ENCODE measurements at places on chromosomes 12 and 14.
A peak's percentile ranks its signal among the peaks of the same experiment; 100 is the strongest.

- DNase-seq = no peak
Measured at GRCh38 chr14:50312734-50313054, 570 bp downstream of the DMAC2L start.

DNA sequence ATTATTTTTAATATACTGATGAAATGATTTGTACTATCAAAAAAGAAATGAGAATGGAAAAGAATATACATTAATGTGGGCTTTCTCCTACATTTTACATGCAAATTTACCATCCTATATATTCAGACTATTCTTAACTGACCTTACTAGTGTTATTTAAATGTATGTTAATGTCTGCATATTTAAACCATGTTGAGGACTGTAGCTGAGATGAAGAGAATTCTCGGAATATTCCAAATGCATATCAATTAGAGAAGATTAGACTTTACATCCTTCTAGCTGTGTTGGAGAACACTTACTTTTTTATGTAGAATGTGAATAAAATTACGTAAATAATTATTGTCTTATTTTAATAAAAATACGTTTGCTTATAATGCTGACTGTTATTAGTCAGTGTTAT lies 990.1 kb upstream of the LRFN5 start:
- DNase-seq = no peak

DNA sequence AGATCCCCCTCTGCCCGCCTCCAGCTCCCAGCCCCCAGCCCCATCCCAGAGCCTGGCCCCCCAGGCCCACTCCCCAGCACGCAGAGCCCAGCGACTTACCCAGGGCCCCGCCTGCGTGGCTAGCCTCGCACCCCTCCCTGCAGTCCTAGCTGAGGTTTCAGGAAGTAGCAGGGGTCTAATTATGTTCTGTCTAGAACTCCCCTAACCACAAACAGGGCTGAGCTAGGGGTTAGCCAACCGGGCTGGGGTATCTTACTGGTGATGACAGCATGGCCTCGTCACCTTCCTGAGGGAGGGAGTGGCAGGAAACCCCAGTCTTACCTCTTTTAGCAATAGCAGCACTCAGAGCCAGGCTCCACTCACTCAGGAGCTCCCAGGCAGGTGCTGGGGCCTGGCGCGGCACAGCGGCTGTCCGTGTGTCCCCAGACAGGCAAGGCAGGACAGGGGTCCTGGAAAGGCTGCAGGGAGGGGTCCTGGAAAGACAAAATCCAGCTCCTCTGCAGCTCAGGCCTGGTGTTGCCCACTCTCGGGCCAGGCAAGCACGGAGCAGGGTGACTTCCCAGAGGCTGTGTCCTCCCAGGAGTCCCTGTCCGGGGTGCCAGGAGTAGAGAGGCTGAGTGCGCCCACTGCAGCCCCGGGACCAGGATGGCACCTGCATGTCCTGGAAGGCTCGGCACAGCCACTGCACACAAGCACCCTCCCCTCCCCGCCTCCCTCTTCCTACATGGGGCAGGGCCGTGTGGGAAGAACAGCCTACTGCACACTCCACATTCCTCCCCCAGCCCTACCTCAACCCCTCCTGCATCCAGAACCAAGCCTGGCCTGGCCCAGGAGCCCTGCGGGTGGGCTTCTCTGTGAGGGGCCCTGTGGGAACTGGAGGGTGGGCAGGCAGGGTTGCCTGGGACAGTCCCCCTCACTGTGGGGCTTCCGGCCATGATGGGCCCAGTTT lies at the start of gene GPR132:
GPR132 (minus strand) TSS at position 151 of the 949 bp plus-strand sequence. CDS start 10,010 bp downstream, outside the sequence.
- no peak for DNase-seq

- no peak for DNase-seq
Measured at GRCh38 chr12:69641546-69641945, 30.8 kb upstream of the LRRC10 start.

GRCh38 chr14:23094666-23095195 lies at the start of gene ACIN1:
TSS of gene ACIN1 (minus strand) at chr14:23095136. CDS start at chr14:23095112, 24 bp downstream.
- DNase-seq = no peak

- no peak for DNase-seq
Measured at GRCh38 chr12:62632411-62632918, 165.8 kb downstream of the MON2 start.

GRCh38 chr14:94716976-94717375 lies 52.9 kb downstream of the GSC start:
- no peak for DNase-seq

- DNase-seq = no peak
Measured at GRCh38 chr12:101455685-101456084, 19.5 kb upstream of the SPIC start.

GRCh38 chr12:62998454-62998853 lies 63.5 kb upstream of the PPM1H start:
- no peak for DNase-seq

- DNase-seq = no peak
Measured at GRCh38 chr14:68688872-68689371, 103.9 kb downstream of the ZFP36L1 start.

DNA sequence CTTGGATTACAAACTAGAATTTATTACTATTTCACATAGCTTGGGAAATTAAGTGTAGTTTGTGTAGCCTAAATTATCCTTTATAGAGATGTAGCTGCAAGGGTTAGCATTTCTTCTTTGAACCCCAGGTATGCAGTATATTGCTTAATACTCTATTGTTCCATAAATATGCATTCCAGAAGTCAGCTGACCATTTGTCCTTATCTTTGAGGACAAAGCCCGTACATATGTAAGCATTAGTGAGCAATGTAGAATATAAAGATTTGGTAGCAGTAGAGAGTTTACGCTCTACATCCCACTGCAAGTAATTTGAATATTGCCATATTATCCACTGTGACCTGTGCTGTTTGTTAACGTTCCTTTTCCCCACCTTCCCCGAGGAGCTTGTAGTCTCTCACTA lies 26.9 kb downstream of the PPM1A start:
- no peak for DNase-seq

DNA sequence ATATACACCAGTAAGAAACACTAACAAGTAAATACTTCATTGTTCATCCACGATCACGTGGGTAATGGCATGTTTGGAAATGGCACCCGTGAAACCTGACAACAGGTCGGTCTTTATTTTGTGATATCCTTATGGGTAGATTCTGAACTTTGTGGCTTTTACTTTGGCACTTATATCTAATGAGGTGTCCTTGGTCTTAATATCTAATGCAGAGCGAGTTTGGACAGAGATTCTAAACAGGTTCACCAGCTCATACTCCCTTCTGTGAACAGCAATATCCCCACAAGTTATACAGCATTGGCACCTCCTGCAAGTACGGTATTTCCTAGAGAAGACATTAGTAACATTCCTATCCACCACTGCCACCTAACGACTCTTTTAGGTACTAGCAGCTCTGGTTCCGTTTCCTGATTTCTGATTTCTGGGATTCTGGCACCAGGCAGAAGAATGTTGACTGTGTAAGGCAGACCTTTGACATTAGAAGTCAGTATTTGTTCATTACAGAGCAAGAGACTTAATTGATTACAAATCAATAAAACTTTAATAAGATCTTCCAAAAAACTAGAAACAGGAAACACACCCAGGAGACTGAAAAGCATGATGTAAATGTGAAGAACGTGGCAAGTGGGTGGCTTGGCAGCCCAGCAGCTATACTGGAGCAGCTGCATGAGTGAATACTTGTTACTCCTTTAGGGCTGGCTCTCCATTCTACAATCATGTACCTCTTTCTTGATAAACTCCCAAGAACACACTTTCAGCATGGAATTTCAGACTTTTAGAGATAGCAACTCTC lies 2.5 kb downstream of the ANG start:
- DNase-seq = peak; percentile 44

DNA sequence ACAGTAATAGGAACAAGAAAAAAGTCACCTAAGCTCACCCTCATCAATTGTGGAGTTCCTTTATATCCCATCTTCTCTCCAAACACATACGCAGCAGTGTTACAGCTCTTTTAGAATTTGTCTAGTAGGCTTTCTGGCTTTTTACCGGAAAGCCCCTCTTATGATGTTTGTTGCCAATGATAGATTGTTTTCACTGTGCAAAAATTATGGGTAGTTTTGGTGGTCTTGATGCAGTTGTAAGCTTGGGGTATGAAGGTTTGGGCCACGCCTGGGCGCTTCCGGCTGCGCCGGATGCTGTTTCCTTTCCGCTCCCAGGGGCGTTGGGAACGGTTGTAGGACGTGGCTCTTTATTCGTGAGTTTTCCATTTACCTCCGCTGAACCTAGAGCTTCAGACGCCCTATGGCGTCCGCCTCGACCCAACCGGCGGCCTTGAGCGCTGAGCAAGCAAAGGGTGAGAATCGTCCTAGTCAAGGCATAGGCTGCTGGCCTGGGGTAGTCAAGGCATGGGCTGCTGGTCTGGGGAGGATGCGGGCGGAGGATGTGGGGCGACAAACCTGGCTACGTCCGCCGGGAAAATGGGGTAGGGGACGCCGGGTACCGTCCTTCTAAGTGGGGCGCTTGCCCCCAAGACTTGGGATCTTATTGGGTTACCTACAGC lies at the start of the genes C12orf57 and RNU7-1:
C12orf57 (plus strand) TSS at position 301 of the 659 bp plus-strand sequence; CDS start at position 401, 100 bp downstream.
RNU7-1 (plus strand) TSS at position 95 of the 659 bp plus-strand sequence.
- DNase-seq = peak; percentile 81

- no peak for DNase-seq
Measured at GRCh38 chr14:23694085-23694948, 58.2 kb downstream of the DHRS2 start.

DNA sequence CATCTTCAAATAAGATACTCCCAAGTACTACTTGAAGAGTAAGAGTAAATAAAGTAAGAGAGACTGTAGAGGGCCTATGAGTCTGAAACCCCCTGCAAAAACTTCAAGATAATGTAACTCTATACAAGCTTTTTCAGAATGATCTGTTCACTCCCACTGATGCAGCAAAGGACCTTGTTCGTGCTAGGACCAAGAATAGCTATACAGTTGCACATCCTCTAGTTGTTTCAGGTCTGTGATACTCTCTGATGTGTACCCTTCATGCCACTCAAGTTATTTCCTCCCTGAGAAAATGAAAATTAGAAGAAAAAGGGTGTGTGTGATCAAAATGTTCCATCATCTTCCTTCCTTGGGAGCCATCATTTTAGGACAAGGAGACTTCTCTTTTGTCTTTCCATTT lies 204.4 kb downstream of the ALX1 start:
- no peak for DNase-seq

DNA sequence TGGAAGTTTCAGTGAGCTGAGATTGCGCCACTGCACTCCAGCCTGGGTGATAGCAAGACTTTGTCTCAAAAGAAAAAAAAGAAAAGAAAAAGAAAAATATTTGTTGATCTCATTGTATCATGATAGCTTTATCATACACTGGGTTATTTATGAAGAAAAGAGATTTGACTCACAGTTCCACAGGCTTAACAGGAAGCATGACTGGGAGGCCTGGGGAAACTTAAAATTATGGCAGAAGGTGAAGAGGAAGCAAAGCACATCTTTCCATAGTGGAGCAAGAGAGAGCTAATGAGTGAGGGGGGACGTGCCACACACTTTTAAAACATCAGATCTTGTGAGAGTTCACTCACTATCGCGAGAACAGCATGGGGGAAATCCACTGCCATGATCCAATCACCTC lies 72.7 kb upstream of the FUT8 start:
- no peak for DNase-seq

DNA sequence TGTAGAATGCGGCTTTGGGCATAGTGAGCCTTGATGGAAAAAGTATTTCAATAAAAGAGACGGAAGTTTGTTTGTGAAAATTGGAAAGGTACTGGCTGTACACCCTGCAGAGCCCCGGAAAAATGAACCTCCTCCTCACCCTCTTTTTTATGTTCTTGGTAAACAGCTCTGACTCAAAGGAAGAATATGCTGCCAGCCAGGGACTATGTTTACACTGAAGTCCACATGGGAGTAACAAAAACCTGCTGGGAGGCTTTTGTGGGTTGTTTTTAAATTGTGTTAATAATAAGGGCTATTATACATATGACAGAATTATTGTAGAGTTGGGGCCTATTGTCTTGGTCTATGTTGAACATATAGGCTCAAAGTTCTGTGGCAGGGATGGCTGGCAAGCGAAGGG lies 70.7 kb downstream of the TTC8 start:
- no peak for DNase-seq

DNA sequence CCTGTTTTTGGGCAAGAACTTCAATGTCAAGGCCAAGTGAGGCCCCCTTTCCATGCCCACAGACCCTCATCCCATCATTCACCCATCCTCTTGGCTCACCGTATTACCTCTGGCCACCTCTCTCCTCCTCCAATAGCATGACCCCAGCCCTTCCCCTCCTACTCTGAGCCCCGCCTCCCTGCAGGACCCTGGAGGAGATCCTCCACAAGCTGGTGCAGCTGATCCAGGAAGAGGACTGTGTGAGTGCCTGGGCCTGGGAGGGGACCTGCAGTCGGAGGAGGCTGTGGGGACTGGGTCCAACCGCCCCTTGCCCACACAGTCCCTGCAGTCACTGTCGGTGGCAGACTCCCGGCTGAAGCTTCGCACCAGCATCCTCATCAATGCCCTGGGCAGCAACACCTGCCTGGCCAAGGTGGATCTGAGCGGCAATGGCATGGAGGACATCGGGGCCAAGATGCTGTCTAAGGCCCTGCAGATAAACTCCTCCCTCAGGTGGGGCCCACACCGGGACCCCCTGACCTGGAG lies 7.2 kb downstream of the CARMIL3 start:
- DNase-seq = no peak

GRCh38 chr12:32836710-32837109 lies 59.9 kb downstream of the PKP2 start:
- DNase-seq = no peak

DNA sequence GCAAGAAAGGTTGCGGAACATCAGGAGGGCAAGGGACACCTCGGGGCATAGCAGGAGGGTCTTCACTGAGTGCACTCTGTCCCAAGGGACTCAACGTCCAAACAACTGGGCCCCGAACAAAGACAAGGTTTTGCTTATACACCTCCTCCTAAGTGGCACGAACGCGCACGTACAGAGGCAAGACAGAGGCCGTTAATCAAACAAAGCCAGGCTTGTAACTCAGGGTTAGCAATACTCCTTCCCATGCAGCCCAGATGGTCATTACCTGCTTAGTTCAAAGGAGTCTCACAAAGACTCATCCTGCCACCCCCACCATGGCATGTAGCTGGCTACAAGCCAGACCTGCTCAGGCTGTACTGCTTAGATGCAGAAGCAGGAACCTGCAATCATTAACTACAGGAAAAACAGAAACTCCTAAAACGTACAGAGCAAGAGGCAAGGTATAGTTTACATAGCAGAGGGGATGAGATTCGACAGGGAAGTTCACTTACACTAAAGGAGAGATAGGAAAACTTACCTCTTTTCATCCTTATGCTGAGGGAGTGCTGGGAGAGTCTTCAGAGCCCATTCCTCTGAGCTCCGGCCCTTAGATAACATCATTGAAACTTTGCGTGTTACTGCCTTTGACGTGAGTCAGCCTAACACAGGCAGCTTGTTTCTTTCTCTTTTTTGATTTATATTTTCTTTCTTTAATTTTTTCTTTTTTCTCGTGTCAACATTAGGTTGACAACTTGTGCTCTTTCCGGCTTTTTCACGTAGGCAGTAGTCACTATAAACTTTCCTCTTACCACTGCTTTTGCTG lies 1319.1 kb downstream of the TMEM121 start:
- no peak for DNase-seq

- DNase-seq = no peak
Measured at GRCh38 chr14:87334997-87335685, 657.8 kb downstream of the GALC start.

DNA sequence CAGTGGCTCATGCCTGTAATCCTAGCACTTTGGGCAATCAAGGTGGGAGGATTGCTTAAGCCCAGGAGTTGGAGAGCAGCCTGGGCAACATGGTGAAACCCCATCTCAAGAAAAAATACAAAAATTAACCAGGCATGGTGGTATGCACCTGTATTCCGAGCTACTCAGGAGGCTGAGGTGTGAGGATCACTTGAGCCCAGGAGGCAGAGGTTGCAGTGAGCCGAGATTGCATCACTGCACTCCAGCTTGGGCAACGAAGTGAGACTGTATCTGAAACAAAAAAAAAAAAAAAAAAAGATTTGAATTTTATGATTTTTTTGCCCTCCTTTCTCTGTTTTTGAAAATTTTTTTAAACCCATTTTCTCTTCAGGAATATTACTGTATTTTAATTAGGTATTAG lies 17.7 kb downstream of the C12orf75 start:
- DNase-seq = no peak

Data from cerebellar nuclear complex (tissue), 1 donor.